ENCODE measurements at places on chromosomes 5 and 9. TPM values are rescaled to one million over a fixed set of nuclear protein-coding genes. Genes with fewer than 3 reads are reported as not detected.

- no peak overlapping the region for H3K4me3 ChIP-seq
- no peak for DNase-seq
- no peak overlapping the region for H3K27ac ChIP-seq
- H3K36me3 ChIP-seq = peaks cover 3% of the 10 kb centered on the region
Measured at GRCh38 chr5:57167201-57167600, 6.7 kb upstream of the GPBP1 start.

GHR gene
- total RNA-seq = not detected

C9orf43 gene
- 0.52 TPM for total RNA-seq

TEK gene
- not detected for total RNA-seq

SLC34A3 gene
- total RNA-seq = not detected

GRCh38 chr5:96663608-96664007, 1.4 kb downstream of the CAST start:
- H3K4me1 ChIP-seq = peaks cover 49% of the 10 kb centered on the region
- H3K4me3 ChIP-seq = peak overlapping the region; percentile 99
- H3K27ac ChIP-seq = no peak overlapping the region

GRCh38 chr9:18976709-18977531, 56.1 kb downstream of the SAXO1 start:
- no peak overlapping the region for H3K27ac ChIP-seq
- H3K27me3 ChIP-seq = peaks cover 21% of the 10 kb centered on the region
- H3K4me3 ChIP-seq = no peak overlapping the region
- H3K36me3 ChIP-seq = no peaks in the 10 kb centered on the region
- peaks cover 2% of the 10 kb centered on the region for H3K4me1 ChIP-seq

MCTP1 gene
- total RNA-seq = not detected
